ENCODE measurements at places on chromosomes 7 and 10.

- no peak for DNase-seq
Measured at GRCh38 chr10:68899186-68899745, 1.8 kb upstream of the DDX50 start.

DNA sequence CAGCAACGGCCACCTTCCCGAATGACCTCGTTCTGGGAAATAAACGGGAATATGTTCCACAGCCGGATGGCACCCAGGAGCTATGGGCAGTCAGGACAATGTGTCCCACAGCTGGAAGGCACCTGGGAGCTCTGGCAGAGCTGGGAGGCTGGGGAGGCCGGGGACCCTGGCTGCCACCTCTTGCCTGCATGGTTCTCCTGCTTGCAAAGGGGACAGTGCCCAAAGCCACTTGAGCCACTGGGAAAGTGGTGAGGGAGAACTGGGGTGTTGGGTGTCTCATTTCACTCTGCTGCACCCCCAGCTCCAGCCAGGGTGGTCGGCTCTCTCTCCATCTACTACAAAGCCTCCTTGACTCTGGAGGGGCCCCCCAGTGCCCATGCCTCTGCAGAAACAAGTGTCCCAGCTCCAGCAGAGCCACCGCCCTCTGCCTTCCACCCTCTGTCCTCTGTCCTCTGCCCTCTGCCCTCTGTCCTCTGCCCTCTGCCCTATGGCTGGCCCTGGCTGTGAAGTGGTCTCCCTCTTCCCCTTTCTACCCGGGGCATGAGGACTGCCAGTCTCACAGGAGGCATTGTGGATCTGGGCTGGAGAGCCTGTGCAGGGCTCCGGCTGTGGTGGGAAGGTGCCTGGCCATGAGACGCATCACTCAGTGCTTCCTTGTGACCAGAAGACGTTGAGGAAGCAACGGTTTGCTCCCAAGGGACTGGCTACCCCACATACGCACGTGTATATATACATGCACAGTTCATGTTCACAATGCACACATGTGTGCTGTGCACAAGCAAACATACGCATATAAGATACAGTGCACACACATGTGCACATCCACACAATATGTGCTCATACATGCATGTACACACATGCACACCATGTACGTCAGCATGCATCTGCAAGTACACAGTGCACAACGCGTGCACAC, 21.5 kb upstream of the INPP5A start:
- no peak for DNase-seq

DNA sequence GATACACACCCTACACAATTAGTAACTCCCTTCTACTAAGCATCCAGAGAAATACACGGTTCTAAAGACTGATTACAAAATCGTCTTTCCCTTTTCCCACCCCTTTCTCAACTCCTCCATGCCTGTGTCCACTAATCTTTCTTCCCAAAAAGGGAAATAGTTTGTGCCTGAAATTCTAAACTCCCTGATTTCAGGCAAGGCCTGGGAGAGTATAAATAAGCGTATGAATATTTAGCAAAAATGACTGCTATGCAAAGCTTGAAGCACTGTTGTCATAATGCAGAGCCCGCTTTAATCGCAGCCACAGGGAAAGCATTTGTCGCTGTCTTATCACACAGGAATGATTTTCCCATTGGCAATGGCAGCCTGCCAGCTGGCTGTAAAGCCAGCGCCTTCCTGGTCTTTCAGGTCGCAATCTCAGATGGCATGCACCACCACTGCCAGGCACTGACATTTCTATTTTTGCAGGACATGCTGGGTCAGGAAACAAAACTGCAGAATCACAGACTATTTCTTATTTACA, 142.9 kb upstream of the PCGF5 start:
- no peak for DNase-seq

- DNase-seq = peak; percentile 8
Measured at GRCh38 chr7:8109196-8110022, 140.8 kb downstream of the GLCCI1 start.

GRCh38 chr7:47685712-47686376, 103.9 kb upstream of the TNS3 start:
- no peak for DNase-seq

GRCh38 chr10:51800725-51801424, 101.5 kb upstream of the CSTF2T start:
- no peak for DNase-seq

- DNase-seq = no peak
Measured at GRCh38 chr10:9015447-9015846, 961.0 kb downstream of the GATA3 start.

- no peak for DNase-seq
Measured at GRCh38 chr7:141699860-141700259, 2.1 kb downstream of the DENND11 start.

DNA sequence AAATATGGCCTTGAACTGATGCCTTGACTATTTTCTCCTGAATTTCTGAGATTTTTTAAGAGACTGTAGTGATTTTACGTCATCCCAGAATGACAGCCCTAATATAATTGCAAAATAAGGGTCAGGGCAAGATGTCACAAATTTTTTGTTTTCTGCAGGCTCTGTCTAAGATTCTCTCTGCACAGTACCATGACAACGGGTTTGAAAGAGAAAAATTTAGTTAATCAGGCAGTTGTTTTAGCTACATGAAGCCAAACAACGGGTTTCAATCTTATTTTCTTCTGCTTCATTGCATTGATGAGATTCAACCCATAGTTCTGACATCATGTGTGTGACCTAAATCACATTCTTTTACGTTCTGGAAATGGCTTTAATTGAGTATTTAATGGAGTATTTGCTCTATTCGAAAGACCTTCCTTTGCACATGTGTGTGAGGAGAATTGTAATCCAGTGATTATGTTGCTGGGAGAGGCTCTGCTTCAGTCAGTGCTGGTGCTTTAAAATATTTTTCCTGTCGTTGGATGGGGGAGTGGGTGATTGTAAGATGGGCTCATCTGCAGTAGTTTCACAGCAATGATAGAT, 118.0 kb upstream of the RHOBTB1 start:
- no peak for DNase-seq

GRCh38 chr10:102423372-102423968, 2.8 kb downstream of the FBXL15 start:
- no peak for DNase-seq

GRCh38 chr10:86373828-86374227, 7.2 kb upstream of the GRID1 start:
- no peak for DNase-seq

GRCh38 chr7:140714331-140715040, 18.0 kb downstream of the NDUFB2 start:
- DNase-seq = no peak

GRCh38 chr7:26189697-26190096, 10.8 kb downstream of the HNRNPA2B1 start:
- DNase-seq = no peak

DNA sequence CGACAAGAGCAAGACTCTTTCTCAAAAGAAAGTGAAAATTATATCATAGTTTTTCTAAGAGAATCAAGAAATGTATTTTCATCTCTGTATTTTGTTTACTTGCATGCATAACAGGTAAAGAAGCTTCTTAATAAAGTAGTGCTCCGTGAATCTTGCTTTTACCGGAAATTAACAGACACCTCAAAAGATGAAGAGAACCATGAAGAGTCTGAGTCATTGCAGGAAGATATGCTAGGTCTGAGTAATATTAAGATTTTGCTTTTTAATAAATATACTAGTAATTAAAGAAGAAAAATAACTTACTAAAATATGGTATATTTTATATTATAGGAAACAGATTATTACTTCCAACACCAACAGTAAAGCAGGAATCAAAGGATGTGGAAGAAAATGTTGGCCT, 39.5 kb upstream of the STOX1 start:
- no peak for DNase-seq

DNA sequence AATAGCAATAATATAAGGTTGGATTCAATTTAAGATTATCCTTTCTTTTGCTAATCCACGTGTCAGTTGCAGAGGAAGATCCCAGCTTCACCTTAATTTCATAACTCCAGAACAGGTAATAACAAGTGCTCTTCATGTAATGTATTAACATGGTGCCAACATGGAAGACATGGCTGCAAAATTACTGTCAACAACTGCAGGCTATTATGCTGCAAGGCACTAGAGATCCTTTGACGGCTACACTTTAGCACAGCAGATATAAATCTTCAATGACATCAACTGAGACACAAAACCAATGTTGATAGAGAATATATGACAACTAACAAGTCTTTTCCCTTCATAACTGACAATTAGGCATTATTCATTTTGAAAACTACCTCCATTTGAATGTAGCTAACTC, 96.1 kb downstream of the RNF133 start:
- DNase-seq = no peak

DNA sequence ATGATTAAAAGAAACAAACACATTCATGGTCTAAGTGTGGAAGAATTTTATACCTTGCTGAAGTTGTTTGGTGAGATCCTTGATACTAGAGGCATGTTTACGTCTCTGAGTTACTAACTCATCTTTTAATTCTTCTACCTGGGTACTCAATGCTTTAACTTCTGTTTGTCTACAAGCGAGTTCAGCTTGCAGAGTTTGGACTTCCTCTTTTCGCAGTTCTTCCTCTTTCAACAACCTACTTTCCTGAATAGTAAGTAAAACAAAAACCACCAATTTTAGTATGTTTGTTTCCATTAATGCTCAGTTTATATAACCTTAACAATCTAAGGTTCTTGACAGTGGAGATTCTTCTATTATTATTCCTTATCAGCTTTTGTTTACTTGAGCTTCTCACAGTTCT, 42.9 kb downstream of the CCDC186 start:
- no peak for DNase-seq

Measured in fibroblast of skin of left biceps (primary cell).